NCI-H1105 (cell line): ENCODE measurements at places on chromosomes 2 and 18.

DNA sequence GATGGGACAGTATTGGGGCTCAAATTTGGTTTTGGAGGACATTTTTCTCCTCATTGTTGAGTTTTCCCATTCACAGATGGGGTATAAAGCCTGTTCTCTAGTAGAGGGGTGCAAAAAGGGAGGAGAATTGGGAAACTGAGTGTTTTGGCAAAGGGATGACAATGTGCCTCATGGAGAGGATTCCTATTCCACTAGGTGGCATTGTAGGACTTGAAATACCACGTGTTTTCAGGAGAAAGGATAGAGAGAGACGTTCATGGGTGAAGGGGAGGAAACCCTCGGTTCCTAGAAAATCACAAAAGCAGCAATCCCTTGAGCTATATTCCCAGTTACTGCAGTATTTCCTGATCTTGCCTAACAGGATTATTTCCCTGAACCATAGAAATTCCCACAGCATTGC lies 113.7 kb upstream of the SRD5A2 start:
- DNase-seq: no peak

GRCh38 chr2:39737661-39738060 lies 41.4 kb downstream of the THUMPD2 start:
- no peak for DNase-seq

DNA sequence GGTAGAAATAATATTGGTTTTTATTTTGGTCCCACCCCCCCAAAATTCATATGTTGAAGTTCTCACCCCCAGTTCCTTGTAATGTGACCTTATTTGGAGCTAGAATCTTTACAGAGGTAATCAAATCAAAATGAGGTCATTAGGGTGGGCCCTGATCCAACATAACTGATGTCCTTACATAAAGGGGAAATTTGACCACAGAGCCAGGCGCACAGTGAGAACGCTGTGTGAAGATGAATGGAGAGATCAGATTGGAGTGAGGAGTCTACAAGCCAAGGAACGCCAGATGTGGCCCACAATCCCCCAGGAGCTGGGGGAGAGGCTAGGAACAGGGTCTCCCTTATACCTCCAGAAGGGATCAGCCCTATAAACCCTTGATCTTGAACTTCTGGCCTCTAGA lies 31.6 kb upstream of the TRIB2 start:
- DNase-seq: no peak

- DNase-seq: no peak
Observed at GRCh38 chr2:73035899-73036711, 35.4 kb downstream of the SFXN5 start.

GRCh38 chr2:239459056-239459455 lies 58.2 kb upstream of the HDAC4 start:
- DNase-seq: no peak
